ENCODE measurements at places on chromosomes 2 and 18. TPM values are rescaled to one million over a fixed set of nuclear protein-coding genes. Genes with fewer than 3 reads are reported as not detected.

Gene SERTAD2
- total RNA-seq: 19.0 TPM

Gene SERPINB7
- total RNA-seq: not detected

DNA sequence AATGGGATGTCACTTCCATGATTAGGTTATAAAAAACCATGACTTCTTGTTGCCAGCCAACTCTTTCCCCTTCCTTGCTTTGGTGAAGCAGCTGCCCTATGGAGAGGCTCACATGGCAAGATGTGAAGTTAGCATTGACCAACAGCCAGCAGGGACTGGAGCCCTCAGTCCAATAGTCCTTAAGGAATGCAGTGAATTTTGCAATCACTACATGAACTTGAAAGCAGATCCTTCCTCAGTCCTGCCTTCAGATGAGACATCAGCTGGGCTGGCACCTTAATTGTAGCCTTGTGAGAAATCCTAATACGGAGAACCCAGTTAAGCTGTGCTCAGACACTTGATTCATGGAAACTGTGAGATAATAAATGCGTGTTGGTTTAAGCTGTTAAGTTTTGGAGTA is 61.8 kb downstream of the ATP8B1 start:
- no peak overlapping the region for H3K4me3 ChIP-seq
- no peak for DNase-seq
- H3K27ac ChIP-seq: no peak overlapping the region
- peaks cover 19% of the 10 kb centered on the region for H3K4me1 ChIP-seq

DNA sequence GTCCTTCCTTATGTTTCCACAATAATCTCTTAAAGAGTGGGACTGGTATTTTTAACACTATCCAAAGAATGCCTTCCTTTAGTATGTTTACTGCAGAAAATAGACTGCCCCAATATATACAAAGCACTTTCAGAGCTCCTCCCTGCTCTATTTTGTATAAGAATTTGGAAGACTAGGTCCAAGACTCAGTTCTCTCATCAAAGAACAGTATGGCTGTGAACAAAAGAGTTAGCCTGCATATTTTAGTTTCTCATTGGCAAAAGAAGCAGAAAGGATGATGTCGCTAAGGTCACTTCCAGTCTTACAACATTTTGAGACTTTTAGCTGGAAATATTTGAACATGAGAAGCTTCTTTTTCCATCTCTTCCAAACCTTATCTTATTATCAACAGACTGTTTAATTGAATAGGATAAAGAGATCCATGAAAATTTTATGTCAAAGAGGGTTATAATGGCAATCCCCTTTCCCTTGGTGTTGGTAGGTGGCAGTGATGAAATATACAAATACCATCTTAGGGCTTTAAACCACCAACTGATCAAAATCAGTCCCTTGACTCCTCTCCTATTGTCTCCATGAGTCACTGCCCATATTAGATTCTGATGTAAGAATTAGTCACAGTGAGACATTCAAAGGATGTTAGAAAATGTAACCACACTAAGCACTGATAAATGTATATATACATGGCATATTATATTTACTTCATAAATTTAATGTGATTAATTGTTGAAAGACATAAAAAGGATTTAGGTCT is 266.9 kb upstream of the DSEL start:
- H3K4me3 ChIP-seq: no peak overlapping the region
- H3K36me3 ChIP-seq: no peaks in the 10 kb centered on the region
- DNase-seq: no peak
- H3K4me1 ChIP-seq: peaks cover 10% of the 10 kb centered on the region

Gene SKA1
- total RNA-seq: 13.5 TPM

DNA sequence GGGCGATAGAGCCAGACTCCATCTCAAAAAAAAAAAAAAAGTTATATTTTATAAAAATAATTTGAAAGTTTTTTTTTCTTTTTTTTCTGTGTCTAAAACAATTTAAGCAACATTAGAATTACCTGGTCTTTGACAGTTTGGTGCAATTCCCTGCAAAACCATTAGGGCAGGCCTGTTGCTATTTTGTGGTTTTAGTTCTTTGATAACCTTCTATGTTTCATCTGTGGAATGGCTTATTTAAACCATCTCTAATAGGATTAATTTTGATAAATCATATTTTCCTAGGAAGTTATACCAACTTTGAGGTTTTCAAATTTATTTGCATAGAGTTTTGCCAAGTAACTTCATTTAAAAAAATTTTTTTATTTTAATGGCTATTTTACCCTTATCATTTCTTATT is 141.2 kb upstream of the TWIST2 start:
- H3K4me3 ChIP-seq: no peak overlapping the region
- no peak overlapping the region for H3K27ac ChIP-seq
- peaks cover 14% of the 10 kb centered on the region for H3K27me3 ChIP-seq

Gene INO80D
- 26.3 TPM for total RNA-seq

- no peak overlapping the region for H3K4me3 ChIP-seq
- H3K4me1 ChIP-seq: no peaks in the 10 kb centered on the region
- DNase-seq: no peak
- H3K27me3 ChIP-seq: no peaks in the 10 kb centered on the region
Measured at GRCh38 chr2:180038997-180039396, 31.9 kb upstream of the CWC22 start.

Gene APCDD1
- total RNA-seq: 10.9 TPM

- peak overlapping the region; percentile 91 for H3K4me3 ChIP-seq
- H3K27ac ChIP-seq: no peak overlapping the region
- no peak for DNase-seq
- no peaks in the 10 kb centered on the region for H3K27me3 ChIP-seq
Measured at GRCh38 chr2:135986507-135986906, 1.1 kb upstream of the DARS1 start.

DNA sequence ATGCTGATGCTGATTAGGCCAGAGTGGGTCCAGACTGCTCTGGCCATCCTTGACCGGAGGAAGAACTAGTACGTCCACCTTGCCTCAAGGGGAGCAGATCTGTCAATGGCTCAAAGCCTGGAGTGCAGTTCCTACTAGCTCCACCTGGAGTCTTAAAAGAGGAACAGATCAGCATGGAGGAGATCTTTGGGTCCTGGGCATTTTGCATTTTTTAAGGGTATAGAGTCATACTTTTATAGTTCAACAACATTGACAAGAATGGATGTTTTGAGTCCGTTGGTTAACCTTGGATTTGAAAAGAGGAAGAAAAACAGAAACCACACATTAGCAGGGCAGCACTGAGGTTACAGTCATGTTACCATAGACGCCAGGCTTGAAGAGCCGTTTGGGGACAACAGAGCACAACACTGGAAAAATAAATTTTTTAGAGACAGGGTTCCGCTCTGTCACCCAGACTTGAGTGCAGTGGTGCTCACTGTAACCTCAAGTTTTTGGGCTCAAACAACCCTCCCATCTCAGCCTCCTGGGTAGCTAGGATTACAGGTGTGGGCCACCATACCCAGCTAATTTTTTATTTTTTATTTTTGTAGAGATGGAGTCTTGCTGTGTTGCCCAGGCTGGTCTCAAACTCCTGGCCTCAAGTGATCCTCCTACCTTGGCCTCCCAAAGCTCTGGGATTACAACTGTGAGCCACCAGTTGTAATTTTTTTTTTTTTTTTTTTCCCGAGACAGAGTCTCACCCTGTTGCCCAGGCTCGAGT is 78.5 kb downstream of the PRKCE start:
- H3K27ac ChIP-seq: peak overlapping the region; percentile 35
- peaks cover 10% of the 10 kb centered on the region for H3K27me3 ChIP-seq
- H3K4me1 ChIP-seq: peaks cover 17% of the 10 kb centered on the region
- no peak overlapping the region for H3K4me3 ChIP-seq
- H3K36me3 ChIP-seq: no peaks in the 10 kb centered on the region
- DNase-seq: no peak

Measured in progenitor cell of endocrine pancreas (in vitro differentiated cells).